ENCODE measurements at places on chromosomes 7 and 10. TPM values are rescaled to one million over a fixed set of nuclear protein-coding genes. Genes with fewer than 3 reads are reported as not detected.

DNA sequence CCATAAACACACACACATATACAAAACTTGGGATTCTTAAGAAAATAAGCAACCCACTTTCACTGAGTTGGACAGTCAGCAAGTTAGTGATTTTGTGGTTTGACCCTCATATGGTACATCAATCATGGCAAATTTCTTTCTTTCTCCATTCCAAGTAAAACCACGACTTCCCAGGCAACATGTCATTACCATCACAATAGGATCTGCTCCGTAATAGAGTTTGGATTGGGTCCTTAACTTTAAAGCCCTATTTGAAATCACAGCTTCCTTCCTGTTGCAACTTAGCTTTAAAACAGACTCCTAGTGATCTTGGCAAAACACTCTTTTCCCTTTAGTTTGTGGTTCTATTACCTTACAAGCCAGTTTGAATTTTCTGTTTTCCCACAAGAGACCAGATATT is 483.6 kb downstream of the INHBA start:
- DNase-seq, result no peak

GRCh38 chr10:23196915-23197314 is 4.8 kb downstream of the PTF1A start:
- DNase-seq, result no peak

GRCh38 chr7:113283861-113284260 is 165.5 kb upstream of the SMIM30 start:
- no peak for DNase-seq

- no peak for DNase-seq
These were observed 35.3 kb downstream of the CARD11 start for GRCh38 chr7:3008386-3008785.

The CLEC5A gene
- not detected for total RNA-seq

Measured in cerebellum (tissue), 4 donors.